ENCODE measurements at places on chromosomes 11 and 22.

DNA sequence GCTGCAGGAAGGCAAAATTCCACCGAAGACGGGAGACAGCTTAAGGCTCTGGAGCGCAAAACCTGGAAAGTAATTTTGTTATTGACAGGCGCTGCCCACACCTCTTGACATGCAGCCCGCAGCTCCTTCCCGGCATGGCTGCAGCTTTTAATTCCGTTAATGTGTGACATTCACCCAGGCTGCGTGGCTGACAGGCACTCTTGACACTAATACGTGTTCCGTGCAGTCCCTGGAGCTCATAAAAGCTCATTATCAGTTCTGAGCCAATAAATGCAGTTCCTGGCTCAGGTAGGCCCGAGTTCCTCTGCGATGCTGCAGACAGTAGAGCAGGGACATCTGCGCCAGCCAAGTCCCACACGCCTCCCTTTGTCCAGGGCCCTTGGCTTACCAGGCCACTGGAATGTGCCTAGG is 34.8 kb downstream of the TSPAN18 start:
- DNase-seq: no peak

DNA sequence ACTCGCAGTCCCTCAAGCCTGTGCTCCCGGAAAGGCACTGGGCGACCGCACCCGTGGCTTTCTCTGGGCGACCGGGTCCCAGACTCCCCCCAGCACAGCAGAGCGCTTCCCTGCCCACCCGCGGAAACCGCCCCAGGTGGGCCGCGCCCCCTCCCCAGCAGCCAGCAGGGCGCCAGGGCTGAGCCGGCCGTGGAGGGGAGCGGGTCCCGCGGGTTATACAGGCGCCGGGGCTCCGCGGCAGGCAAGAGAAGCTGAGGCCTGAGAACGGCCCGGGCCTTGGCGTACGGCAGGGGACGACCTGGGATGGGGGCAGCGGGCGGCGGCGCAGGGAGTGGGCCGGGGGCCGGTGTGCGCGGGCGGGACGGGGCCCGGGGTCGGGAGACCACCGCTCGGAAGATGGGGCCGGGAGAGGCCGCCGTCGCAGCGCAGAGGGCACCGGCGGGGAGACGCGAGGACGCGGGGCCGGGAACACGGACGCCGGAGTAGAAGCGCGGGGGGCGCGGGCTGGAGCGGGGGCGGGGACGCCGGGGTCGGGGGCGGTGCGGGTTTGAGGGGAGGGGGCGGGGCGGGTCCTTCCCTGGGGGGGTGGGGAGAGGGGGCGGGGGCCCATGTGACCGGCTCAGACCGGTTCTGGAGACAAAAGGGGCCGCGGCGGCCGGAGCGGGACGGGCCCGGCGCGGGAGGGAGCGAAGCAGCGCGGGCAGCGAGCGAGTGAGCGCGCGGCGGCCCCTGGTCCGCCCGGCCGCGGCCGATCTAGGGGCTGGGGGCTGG is at the start of gene MDK:
Gene MDK, plus strand, starts transcription at position 622 of the 771 bp plus-strand sequence. CDS start 389 bp downstream, outside the sequence.
- DNase-seq: no peak

GRCh38 chr11:128733440-128734102 is 39.7 kb downstream of the FLI1 start:
- no peak for DNase-seq

- DNase-seq: peak; percentile 28
Observed at GRCh38 chr11:129373489-129373953, 2.1 kb upstream of the BARX2 start.

- DNase-seq: peak; percentile 78
Observed at GRCh38 chr11:72831521-72832300, 17.5 kb downstream of the ATG16L2 start.

DNA sequence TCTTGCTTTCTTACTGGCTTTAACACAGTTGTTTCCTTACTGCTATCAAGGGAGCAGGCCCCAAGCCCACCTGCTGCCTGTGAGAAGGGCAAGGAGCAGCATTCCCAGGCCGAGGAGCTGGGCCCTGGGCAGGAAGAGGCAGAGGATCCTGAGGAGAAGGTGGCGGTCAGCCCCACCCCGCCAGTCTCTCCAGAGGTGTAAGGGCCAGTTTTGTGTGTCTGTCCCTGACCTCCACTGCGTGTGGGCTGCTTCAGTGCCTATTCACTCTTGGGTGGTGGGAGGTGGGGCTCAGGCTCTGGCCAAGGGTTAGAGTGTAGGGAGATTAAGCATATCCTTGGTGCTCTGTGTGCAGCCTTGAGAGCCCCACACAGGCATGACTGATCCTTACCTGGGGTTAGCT is 55.1 kb downstream of the CEP164 start:
- DNase-seq: no peak

DNA sequence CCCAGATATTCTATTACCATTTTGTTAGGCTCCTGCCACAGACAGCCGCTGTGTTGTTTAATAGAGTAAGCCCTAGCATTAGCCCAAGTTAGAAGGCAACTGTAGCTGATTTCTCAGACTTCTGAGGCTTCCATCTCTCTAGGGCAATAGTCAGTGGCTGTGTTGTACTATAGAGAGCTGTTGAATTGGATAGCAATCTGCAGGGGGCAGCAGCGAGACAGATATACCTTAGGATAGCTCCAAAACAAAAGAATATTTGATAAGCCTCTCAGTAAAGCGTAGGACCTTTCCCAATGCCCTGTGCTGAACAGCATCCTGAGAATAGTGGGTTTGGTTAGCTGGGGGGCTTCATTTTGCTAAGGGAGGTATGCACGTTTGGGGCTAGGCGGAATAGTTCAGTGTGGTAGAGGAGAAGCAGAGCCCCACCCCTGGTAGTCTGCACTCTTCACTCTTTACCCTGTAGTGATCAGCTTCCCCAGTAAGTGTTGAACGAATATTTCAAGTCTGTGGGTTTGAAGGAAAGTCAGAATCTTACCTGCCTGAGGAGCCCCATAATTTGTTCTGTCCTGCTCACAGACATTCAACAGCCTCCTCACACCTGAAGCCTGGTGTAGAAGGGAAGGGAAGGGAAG is 515.1 kb downstream of the INSC start:
- DNase-seq: no peak
